ENCODE measurements at places on chromosomes 2 and 18.

- no peaks in the 10 kb centered on the region for H3K4me1 ChIP-seq
- DNase-seq = peak; percentile 87
- H3K4me3 ChIP-seq = no peak overlapping the region
Observed at GRCh38 chr2:85551698-85552678, 9.3 kb downstream of the GGCX start.

DNA sequence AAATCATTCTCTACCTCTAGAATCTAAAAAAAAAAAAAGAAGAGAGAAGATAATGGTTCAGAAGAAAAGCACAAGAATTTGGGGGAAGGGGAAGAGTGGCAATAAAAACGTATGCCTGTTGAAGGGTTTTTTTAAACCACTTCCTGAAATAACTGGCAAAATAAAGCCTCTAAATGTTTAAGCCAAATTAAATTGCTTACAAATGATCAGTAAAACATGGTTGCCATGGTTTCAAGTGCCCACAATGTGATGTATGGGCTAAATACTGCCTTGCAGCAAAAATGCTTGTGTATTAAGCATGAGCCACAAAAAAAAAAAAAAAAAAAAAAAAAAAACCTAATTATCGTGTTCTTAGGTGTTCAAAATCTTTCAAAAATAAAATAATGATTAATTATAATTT, 60.8 kb downstream of the RBM43 start:
- H3K27ac ChIP-seq = no peak overlapping the region
- no peaks in the 10 kb centered on the region for H3K27me3 ChIP-seq
- DNase-seq = no peak

GRCh38 chr2:47903781-47904490, 2.4 kb downstream of the FBXO11 start:
- DNase-seq = no peak
- H3K4me3 ChIP-seq = peak overlapping the region; percentile 96
- no peaks in the 10 kb centered on the region for H3K27me3 ChIP-seq
- H3K36me3 ChIP-seq = no peaks in the 10 kb centered on the region

GRCh38 chr2:13698847-13699246, 933.7 kb upstream of the LRATD1 start:
- no peak for DNase-seq
- H3K4me1 ChIP-seq = no peaks in the 10 kb centered on the region
- no peak overlapping the region for H3K4me3 ChIP-seq
- H3K27ac ChIP-seq = no peak overlapping the region
- no peaks in the 10 kb centered on the region for H3K36me3 ChIP-seq

GRCh38 chr2:120793682-120794403, 58.2 kb downstream of the GLI2 start:
- no peaks in the 10 kb centered on the region for H3K27me3 ChIP-seq
- DNase-seq = no peak
- no peak overlapping the region for H3K4me3 ChIP-seq
- H3K4me1 ChIP-seq = peaks cover 15% of the 10 kb centered on the region
- no peak overlapping the region for H3K27ac ChIP-seq
- H3K36me3 ChIP-seq = no peaks in the 10 kb centered on the region

- H3K4me1 ChIP-seq = no peaks in the 10 kb centered on the region
- no peaks in the 10 kb centered on the region for H3K36me3 ChIP-seq
- H3K4me3 ChIP-seq = no peak overlapping the region
- H3K27me3 ChIP-seq = no peaks in the 10 kb centered on the region
- H3K27ac ChIP-seq = no peak overlapping the region
Observed at GRCh38 chr18:26854292-26854881, 11.1 kb downstream of the AQP4 start.

DNA sequence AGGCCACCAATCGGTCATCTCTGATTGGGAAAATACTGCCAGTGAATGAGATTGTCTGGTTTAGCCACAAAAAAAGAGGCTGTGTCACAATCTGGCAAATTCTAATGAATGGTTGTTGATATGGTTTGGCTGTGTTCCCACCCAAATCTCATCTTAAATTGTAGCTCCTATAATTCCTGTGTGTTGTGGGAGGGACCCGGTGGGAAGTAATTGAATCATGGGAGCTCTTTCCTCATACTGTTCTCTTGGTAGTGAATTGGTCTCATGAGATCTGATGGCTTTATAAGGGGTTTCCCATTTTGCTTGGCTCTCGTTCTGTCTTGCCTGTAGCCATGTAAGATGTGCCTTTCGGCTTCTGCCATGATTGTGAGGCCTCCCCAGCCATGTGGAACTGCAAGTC, 838.3 kb downstream of the SLC4A3 start:
- no peak overlapping the region for H3K27ac ChIP-seq
- DNase-seq = no peak
- no peaks in the 10 kb centered on the region for H3K27me3 ChIP-seq
- H3K36me3 ChIP-seq = no peaks in the 10 kb centered on the region

DNA sequence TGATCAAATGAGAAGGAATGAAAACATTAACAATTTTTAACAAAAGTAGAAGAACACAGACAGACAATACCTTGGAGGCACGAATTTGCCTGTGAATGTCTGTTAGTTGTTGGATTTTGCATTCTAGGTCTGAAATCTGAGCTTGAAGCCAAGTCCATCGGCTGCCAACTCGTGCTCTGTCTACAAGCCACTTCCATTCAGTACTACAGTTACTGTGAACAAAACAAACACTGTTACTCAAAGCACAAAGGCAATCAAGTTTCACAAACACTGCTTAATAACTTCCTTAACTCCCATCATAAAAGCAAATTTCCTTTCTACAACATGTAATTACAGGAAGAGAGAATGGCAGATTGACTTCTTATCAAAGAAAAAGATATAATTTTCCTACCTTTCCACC, 42.2 kb downstream of the KANSL1L start:
- no peaks in the 10 kb centered on the region for H3K27me3 ChIP-seq
- peaks cover 32% of the 10 kb centered on the region for H3K36me3 ChIP-seq
- H3K4me3 ChIP-seq = no peak overlapping the region
- no peaks in the 10 kb centered on the region for H3K4me1 ChIP-seq
- H3K27ac ChIP-seq = no peak overlapping the region

GRCh38 chr18:35862119-35862640, 110.3 kb upstream of the RMP24 start:
- H3K27ac ChIP-seq = no peak overlapping the region
- H3K27me3 ChIP-seq = no peaks in the 10 kb centered on the region
- DNase-seq = no peak
- no peaks in the 10 kb centered on the region for H3K4me1 ChIP-seq

GRCh38 chr2:77578354-77578753, 56.2 kb upstream of the LRRTM4 start:
- H3K27me3 ChIP-seq = no peaks in the 10 kb centered on the region
- H3K4me1 ChIP-seq = no peaks in the 10 kb centered on the region
- H3K36me3 ChIP-seq = no peaks in the 10 kb centered on the region
- H3K4me3 ChIP-seq = no peak overlapping the region

DNA sequence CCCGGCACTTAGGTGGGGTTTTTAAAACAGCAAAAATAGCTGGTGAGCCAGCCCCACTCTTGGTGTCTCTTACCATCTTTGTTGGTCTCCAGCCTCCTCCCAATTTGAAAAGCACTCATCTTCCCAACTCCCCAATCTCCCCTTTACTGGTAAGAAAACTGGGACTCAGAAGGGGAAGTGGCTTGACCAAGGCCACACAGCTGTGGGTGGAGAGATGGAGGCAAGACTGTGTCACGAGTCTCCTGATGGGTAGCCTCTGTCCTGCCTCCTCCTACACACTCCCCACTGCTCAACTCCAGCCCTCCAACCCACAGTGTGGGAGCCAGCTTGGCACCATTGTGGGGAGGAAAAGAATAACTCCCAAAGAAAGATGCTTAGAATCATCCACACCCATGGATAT, 140.4 kb downstream of the SMAD2 start:
- H3K4me3 ChIP-seq = no peak overlapping the region
- no peak overlapping the region for H3K27ac ChIP-seq
- H3K27me3 ChIP-seq = no peaks in the 10 kb centered on the region
- no peak for DNase-seq
- peaks cover 3% of the 10 kb centered on the region for H3K4me1 ChIP-seq

- H3K36me3 ChIP-seq = no peaks in the 10 kb centered on the region
- no peaks in the 10 kb centered on the region for H3K27me3 ChIP-seq
Observed at GRCh38 chr18:22983175-22983574, 50.0 kb downstream of the RBBP8 start.

- no peaks in the 10 kb centered on the region for H3K36me3 ChIP-seq
- DNase-seq = no peak
- H3K4me1 ChIP-seq = no peaks in the 10 kb centered on the region
- H3K27me3 ChIP-seq = no peaks in the 10 kb centered on the region
- no peak overlapping the region for H3K4me3 ChIP-seq
Observed at GRCh38 chr2:9103663-9104277, 100.3 kb upstream of the MBOAT2 start.

DNA sequence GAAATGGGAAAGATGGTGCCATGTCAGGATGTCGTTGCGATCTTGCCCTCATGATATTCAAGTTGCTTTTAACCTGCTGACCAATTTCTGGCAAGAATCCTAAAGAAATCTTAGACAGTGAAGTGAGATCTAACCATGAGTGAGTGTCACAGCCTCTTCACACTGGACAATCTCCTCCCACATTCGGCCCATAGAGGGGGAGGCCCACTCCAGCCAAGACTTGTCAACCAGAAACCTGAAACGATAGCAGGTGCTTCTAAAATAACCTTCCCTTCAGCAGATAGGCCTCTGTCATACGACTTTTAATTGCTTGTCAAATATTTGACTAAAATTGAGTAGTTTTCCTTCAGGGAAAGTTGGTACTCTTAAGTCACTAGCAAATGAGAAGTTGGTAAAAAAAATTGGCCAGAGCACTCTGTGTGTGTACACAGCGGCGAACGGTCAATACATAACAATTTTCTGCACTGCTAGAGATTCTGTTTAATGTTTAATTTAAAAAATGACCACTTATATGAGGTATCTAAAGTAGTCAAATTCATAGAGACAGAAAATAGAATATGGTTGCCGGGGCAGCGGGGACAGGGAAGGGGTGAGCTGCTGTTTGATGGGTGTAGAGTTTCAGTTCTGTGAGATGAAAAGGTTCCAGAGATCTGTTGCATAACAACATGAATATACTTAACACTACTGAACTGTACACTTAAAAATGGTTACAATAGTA, 110.2 kb downstream of the VAPA start:
- no peak overlapping the region for H3K4me3 ChIP-seq
- DNase-seq = no peak
- no peaks in the 10 kb centered on the region for H3K36me3 ChIP-seq
- no peak overlapping the region for H3K27ac ChIP-seq
- no peaks in the 10 kb centered on the region for H3K27me3 ChIP-seq
- H3K4me1 ChIP-seq = no peaks in the 10 kb centered on the region

GRCh38 chr2:10901160-10901939, 10.4 kb upstream of the KCNF1 start:
- no peaks in the 10 kb centered on the region for H3K36me3 ChIP-seq
- H3K4me3 ChIP-seq = no peak overlapping the region
- H3K27me3 ChIP-seq = no peaks in the 10 kb centered on the region
- H3K27ac ChIP-seq = no peak overlapping the region
- DNase-seq = no peak
- no peaks in the 10 kb centered on the region for H3K4me1 ChIP-seq

- no peaks in the 10 kb centered on the region for H3K27me3 ChIP-seq
- H3K27ac ChIP-seq = no peak overlapping the region
- no peaks in the 10 kb centered on the region for H3K4me1 ChIP-seq
- H3K4me3 ChIP-seq = no peak overlapping the region
Observed at GRCh38 chr2:241948901-241949735, 79.6 kb downstream of the RTP5 start.

DNA sequence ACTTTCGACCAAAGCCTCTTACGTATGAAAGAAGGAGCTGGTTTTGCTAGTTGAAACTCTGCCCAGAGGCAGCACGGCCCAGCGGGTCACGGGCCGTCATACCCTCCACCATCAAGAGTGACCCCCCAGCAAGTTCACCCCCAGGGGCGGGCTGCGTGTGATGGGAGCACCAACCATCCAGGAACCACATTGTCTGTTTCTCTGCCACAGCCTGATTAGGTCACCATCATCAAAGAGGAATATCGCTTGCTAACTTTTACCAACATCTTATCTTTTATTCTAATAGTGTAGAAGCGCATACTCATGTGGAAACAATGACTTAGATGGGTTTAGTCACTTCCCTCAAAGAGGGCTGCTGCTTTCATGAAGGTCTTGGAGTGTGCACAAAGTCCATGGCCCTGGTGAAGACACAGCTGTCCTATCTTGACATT, 116.6 kb upstream of the SMIM21 start:
- DNase-seq = no peak
- H3K27ac ChIP-seq = no peak overlapping the region
- no peaks in the 10 kb centered on the region for H3K4me1 ChIP-seq
- H3K27me3 ChIP-seq = no peaks in the 10 kb centered on the region
- no peaks in the 10 kb centered on the region for H3K36me3 ChIP-seq
- H3K4me3 ChIP-seq = no peak overlapping the region

DNA sequence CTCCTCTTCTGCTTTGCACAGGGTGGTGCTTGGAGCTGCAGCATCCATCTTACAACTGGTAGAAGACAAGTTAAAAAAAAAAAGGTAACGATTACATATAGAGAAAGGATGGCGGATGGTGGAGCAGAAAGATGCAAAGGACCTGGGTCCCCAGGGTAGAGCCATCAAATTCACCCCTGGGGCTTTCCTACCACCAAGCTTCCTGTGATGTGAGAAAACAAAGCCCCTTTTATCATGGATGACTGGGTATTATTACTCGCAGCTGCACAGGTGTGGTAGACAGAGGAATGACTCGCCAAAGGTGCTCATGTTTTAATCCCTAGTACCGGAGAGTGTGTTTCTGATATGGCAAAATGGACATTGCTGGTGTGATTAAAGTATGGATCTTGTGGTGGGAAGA, 1.3 kb upstream of the ACOXL start:
- no peak overlapping the region for H3K4me3 ChIP-seq
- DNase-seq = no peak
- no peaks in the 10 kb centered on the region for H3K36me3 ChIP-seq
- no peak overlapping the region for H3K27ac ChIP-seq
- H3K4me1 ChIP-seq = peaks cover 11% of the 10 kb centered on the region

DNA sequence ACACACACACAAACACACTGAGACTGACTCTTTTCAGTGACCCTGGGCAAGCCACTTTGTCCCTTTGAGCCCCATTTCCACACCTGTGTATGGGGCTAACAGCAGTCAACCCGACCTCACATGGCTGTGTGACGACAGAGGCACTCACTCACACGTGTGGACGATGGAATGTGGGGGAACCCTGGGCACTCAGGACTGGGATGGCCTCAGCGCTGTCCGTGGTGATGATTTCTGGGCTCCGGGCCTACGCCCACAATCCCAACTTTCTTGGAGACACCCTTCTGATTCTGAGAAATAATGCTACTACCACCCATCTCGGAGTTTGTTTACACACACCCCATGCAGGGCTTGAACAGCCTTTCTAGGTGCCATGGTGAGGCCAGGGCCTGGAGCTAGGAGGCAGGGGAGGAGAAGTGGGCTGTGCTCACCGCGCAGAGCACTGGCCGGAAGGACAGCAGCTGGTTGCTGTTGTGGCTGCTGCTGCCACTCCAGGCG, 1.5 kb downstream of the CRYBA2 start:
- H3K27me3 ChIP-seq = peaks cover 14% of the 10 kb centered on the region
- DNase-seq = no peak
- H3K4me3 ChIP-seq = no peak overlapping the region
- no peak overlapping the region for H3K27ac ChIP-seq

GRCh38 chr2:75764611-75765010, 53.9 kb upstream of the GCFC2 start:
- H3K4me3 ChIP-seq = no peak overlapping the region
- no peaks in the 10 kb centered on the region for H3K36me3 ChIP-seq
- no peak for DNase-seq
- H3K27me3 ChIP-seq = no peaks in the 10 kb centered on the region

GRCh38 chr2:129133692-129134641, 815.3 kb upstream of the HS6ST1 start:
- H3K4me3 ChIP-seq = no peak overlapping the region
- no peaks in the 10 kb centered on the region for H3K36me3 ChIP-seq
- no peak overlapping the region for H3K27ac ChIP-seq
- no peak for DNase-seq
